ENCODE measurements at places on chromosomes 5 and 9.

DNA sequence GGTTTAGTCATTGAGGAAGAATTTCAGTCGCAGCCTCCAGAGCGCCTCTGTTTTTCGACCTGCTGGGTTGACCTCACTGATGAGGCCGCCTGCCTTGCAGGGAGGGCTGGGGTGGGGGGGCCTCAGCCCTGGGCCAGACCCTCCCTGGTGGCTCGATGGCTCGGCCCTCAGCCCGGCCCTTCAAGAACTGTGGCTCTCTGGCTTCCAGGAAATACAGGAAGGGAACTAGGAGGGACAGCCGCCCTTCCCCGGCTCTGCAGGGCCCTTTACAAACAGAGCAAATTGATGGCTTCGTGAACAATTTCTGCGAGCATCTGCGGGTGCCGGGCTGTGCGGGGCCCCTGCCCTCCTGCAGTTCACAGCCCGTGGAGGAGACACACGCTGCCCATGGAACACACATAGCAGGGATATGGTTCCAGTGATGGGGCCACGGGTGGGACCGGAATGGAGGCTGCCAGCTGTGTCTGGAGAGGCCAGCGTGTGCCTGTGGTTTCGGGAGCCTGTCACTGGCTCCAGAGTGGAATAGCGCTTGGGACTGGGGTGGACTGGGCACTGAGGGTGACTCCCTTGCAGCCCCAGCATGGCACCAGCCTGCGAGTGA lies 39.6 kb downstream of the COL5A1 start:
- no peak for DNase-seq

DNA sequence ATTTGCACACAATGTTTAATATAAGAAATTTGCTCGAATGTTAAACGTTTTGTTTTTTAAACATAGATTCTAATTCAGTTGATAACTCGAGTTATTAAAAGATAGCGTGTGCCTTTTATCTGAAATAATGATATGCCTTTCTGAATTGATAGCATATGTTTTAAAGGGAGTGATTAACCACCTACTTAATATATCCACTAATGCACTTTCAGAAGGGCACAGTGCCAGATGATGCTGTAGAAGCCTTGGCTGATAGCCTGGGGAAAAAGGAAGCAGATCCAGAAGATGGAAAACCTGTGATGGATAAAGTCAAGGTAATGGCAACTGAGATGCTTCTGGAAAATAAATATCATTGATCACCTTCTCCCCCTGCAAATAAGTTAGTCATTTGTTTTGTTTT lies 53.9 kb downstream of the ERAP1 start:
- no peak for DNase-seq

GRCh38 chr5:2752059-2752820 lies 763 bp upstream of the IRX2 start:
- no peak for DNase-seq

- DNase-seq, result no peak
Observed at GRCh38 chr9:76545191-76545590, 86.2 kb downstream of the GCNT1 start.

DNA sequence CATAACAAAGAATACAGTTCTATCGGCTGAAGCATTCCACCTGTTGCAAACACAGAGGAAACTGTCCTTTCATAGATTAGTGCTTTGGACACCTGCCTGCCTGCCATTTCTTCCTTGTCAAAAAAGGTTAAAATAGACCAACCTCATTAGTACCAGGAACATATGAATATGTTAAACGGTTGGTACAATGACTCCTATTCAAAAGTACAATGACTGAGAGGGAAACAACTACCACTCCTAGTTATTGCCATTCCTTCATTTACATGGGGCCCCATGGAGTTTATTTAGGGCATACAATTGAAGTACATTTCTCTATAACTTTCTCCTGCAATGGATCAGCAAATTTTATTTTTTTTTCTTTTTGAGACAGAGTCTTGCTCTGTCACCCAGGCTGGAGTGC lies 77.4 kb upstream of the PIP5K1B start:
- no peak for DNase-seq

DNA sequence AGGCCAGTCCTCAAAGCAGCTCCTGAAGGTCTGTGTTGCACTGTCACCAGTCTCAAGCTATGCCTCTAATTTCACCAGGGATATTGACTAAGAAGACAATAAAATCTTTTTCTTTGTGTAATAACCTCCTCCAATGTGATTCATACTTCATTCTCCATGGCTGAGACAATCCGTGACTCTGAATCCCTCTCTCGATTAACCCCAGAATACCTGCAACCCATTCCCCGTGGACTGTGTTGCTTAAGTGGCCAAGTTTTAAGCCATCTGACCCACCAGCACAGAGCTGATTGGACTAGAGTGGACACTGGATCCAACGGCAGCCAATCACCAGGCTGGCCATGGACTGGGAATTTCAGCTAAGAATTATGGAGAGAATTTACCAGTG lies 5.4 kb upstream of the CCIN start:
- no peak for DNase-seq

- DNase-seq, result no peak
Observed at GRCh38 chr9:108278341-108278740, 577.4 kb downstream of the ACTL7B start.

DNA sequence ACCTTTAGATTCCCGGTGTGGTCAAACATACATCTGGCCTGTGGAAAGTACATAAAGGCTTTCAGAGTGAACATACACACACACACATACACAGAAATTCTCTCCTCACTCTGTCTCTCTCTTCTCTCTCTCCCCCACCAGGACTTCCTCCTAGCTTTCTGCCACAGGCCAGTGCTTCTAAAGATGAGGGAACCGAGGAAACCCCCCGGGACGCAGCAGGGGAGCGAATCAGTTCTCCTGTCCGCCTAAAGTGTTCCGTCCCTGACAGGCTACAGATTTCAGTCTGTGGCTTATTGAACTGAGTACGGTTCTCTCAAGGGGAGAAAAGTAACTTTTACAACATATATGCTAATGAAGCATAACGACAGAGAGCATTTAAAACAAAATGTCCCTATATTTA lies 75.8 kb downstream of the MED27 start:
- DNase-seq, result no peak
